Stimulated activated CD4-positive, alpha-beta T cell treated with anti-CD3 and anti-CD28 coated beads, Interleukin-2, amount 100 ng/mL, for 48 hours (primary cell): ENCODE measurements at places on chromosomes 7 and 10.
A peak's percentile ranks its signal among the peaks of the same experiment; 100 is the strongest.

DNA sequence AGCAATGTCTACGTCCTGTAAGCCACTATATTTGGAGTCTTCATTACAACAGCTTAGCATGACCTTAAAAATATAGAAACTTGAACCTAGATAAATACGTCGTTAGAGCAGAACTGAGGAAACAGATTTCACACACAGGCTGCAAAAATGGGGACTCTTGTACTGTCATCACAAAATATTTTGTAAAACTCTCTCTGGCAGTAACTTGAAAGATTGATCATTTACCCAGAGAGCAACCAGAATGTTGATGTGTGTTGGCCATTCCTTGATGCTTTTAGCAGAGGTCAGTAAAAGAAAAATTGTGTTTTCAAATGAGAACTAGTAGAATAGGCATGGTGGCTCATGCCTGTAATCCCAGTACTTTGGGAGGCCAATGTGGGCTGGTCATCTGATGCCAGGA is 14.5 kb upstream of the PON1 start:
- no peak for DNase-seq

DNA sequence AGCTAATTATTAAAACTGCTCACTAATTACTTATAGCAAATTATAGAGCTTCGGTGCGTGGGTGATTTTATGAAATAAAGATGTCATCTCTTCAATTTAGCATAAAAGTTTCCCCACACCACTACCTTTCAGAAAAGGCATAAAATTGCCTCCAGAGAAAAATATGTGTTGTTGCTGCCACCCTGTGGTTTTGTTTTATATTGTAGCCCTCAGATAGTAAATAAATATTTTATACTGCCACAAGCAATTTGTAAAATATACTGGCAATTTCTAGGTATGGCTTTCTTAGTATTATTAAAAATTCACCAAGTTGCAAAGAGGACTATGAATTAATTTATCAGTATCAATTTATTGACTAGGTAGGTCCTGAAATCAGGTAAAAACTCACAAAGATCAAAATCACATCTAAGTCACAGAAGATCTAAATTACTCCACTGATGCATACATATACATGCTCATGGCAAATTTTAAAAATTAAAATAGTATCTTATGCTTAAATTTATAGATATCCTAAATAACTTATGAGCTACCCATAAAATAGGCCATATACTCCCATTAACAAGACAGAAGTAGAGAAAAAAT is 26.5 kb downstream of the ASNS start:
- no peak for DNase-seq

GRCh38 chr7:5408777-5409176 is 14.9 kb downstream of the TNRC18 start:
- DNase-seq: no peak

- DNase-seq: no peak
These were observed 12.1 kb upstream of the PAX2 start for GRCh38 chr10:100733329-100733728.

DNA sequence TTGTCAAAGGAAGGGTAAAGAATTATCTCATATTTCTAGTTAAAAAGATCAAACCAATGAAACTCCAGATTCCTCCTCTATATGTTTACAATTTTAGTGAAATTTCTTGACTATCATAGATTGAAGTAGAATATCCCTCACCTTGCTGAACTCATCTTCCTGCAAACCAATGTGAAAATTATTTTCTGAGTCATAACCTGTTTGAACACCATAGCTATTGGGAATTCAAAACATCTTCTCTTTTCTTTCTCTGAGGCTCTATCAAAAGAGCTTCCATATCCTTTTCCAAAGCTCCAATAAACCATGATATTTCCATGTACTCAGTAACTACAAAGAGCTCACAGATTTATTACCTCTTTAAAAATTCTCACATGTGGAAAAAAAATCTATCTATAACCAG is 134.3 kb downstream of the DOCK4 start:
- DNase-seq: no peak

- no peak for DNase-seq
These were observed 437.5 kb downstream of the KIF20B start for GRCh38 chr10:90138844-90139243.

- DNase-seq: no peak
These were observed 145.3 kb downstream of the BTAF1 start for GRCh38 chr10:92068900-92069299.

- DNase-seq: no peak
These were observed 72.5 kb upstream of the ANKRD1 start for GRCh38 chr10:90993340-90993739.

- DNase-seq: no peak
These were observed 1.5 kb upstream of the PRKAR1B start for GRCh38 chr7:728602-729001.

DNA sequence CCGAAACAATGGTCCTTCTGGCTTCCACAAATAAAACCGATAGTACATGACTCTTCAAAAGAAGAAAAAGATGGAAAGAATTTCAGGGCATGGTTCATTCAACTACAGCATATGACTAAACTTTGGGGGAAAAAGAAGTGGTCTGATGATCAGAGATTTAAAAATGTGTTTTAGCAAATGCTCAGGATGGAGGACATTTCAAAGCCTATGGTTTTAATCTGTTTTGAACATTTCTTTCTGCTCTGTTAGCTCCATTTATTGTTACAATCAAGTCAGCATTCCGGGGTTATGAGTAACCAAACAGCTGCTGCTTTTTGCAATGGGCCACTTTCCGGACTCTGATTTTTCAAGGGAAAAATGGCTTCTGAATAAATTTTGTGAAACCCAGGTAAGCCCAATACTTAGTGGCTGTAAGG is 142.4 kb downstream of the CUBN start:
- no peak for DNase-seq

DNA sequence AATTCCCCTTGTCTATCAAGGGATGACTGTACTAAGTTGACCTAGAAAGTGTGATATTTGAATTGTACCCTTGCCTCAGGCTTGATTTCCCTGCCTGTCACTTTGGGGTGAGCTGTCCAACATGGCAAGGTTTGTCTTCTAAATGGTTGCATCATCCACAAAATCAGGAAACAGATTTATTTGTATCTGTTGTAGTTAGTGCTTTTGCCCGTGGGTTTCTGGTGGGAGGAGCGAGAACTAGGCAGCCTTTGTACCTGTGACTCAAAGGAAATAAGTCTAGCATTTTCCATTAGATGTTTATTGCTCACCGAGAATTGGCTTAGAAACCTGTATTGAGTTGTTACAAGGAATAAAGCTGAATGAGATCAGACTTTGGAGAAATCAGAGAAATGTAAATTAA is 650.8 kb downstream of the LRMDA start:
- DNase-seq: no peak

GRCh38 chr7:82481499-82482097 is 38.0 kb upstream of the CACNA2D1 start:
- no peak for DNase-seq

DNA sequence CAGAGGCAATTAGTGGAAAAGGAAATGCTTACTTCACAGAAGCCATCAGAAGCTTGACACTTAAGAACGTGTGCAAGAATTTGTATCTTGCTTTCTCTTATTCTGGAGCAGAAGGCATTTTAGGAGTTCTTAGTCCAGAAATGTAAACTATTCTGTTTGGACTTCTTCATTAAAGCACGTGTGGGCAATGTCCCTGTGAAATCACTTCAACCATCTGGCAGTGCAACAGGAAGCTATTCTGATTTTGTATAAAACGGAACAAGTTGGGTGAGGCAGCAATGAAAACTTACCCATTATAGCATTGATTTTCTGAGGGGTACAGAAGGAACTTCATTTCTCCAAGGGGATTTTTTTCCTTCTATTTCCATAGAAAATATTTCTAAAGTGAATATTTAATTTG is 21.3 kb upstream of the ARHGAP21 start:
- DNase-seq: no peak

GRCh38 chr7:149621776-149622175 is 124.2 kb upstream of the ZNF746 start:
- DNase-seq: peak; percentile 33

GRCh38 chr10:127398140-127398970 is 150.8 kb upstream of the NPS start:
- DNase-seq: no peak

DNA sequence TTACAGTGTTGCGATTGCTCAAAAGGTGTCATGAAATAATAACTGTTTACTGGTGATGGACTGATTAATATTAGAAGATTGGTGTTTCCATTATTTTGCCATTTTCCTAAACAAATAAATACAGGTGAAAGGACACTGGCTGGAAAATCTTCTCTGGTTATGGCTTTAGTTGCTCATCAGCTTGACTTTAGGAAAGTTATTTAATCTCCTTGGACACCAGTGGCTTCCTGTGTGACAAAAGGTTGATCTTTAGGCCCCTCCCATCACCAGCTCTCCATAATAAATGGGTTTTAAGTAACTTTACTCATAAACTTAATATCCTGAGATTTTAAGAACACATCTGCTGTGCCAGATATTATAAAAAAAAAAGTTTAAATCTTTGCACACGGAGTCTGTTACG is 737 bp downstream of the CABCOCO1 start:
- no peak for DNase-seq

GRCh38 chr10:74652664-74653063 is 173.7 kb upstream of the KAT6B start:
- no peak for DNase-seq

- DNase-seq: no peak
These were observed 99.1 kb downstream of the ALOX5 start for GRCh38 chr10:45473126-45473525.

GRCh38 chr10:124698545-124699469 is 45.4 kb downstream of the FAM53B start:
- no peak for DNase-seq

DNA sequence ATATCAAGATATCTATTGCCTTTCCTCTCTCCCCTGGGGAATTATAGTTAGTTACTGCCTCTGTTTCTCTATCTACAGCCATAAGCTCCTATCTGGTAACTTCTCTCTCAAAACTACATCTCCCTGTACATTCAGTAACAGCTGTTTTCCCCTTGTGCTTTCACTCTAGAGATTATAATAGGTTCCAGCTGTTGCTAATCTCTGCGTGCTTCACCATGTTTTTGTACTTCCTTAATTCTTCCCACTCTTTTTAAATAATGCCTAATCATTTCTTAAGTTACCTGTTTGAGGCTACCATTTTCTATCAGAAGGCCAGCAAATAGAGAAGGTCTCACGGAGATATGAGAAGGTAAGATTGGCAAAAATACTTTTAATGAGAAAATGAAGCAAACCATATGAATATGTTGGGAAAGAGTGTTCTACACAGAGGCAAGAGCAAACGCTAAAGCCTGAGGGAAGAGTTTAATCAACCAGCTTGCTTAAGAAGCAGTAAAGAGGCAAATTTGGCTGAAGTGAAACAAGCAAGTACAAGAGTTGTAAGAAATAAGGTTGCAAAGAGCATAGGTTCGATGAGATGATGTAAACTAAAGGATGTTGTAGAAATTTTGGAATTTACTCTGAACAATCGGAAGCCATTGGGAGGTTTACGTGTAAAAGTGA is 101.9 kb upstream of the HGF start:
- no peak for DNase-seq

GRCh38 chr7:18408868-18409267 is 86.7 kb upstream of the HDAC9 start:
- DNase-seq: no peak

- DNase-seq: no peak
These were observed 397.9 kb downstream of the INHBA start for GRCh38 chr7:41305001-41305400.

DNA sequence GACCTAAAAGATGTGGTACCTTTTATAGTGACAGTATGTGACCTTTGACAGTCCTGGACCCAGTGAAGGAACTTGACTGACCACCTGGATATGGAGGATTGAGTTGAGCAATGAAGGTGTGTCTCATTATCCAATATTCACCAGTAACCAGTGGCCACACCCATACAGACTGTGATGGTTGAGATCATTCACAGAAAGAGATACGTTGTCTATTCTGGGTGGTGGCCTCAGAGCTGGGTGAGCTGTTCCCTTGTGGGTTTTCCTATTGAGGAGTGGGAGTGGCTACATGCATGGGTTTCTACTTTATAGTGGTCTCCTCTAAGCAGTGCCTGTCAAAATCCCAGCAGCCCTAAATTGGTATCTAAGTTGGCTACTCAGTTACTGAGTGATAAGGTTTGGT is 507.4 kb downstream of the SORCS3 start:
- no peak for DNase-seq

- no peak for DNase-seq
These were observed 90.1 kb upstream of the MTPN start for GRCh38 chr7:136067277-136067676.

GRCh38 chr7:129356176-129356575 is 78.1 kb upstream of the STRIP2 start:
- DNase-seq: no peak

- DNase-seq: no peak
These were observed 35.2 kb upstream of the JCAD start for GRCh38 chr10:30094601-30095000.

DNA sequence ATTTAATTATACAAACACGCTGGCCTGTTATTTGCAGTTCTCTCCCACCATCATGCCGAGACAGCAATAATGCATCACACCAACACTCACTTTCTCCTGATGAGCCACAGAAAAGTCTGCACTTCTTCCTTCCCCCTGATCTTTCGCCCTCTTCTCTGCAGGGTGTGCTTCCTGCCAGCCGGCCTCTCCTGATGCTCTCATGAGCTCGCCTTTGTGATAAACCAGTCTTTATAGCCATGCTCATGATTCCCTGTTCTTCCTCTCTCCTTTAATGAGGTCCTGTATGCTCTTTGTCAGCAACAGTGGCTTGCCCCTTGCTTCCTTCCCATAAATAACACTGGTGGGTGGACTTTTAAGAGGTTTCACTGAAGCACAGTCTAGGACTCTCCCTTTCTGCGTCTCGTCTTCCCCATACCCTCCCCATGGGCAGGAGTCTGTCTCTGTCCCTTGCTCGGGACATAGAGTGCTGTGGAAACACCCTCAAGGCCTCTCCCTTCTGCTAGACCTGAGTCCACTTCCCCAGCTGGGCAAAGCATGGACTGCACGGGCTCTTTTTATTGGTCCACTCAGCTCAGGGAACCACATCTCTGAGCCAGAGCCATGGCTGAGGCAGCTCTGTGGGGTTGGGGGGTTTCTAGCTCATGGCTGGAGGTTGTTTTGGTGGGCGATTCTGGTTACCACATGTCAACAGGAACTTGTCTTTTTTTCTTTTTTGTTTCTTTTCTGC is 133.9 kb downstream of the C10orf105 start:
- no peak for DNase-seq

DNA sequence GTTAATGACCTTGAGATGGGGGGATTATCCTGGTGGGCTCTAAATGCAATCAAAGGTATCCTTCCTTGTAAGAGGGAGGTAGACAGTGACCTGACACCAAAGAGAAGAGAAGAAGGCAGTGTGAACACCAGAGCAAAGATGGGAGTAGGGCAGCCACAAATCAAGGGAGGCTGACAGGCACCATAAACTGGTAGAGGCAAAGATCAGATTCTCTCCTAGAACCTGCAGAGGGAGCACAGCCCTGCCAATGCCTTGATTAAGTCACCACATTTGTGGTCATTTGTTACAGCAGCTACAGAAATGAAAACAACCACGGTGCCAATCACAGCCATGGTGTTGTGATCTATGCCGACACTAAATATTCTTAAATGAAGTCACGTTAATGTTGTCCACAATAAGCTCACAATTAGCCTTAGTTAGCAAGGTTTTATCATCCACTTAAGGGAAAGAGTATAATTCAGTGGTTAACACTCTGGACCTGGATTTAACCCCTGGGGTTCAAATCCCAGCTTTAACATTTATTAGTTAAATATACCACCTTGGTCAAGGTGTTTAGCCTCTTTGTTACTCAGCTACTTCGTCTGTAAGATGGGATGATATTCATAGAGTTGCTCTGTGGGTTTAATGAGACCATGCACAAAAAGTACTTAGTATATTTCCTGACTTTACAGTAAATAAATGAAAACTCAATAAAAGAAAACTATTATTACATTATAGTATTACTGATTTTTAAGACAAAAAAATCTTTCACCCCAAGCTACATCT is 70.8 kb downstream of the SGMS1 start:
- DNase-seq: no peak
